ENCODE measurements at places on chromosomes 12 and 14.

DNA sequence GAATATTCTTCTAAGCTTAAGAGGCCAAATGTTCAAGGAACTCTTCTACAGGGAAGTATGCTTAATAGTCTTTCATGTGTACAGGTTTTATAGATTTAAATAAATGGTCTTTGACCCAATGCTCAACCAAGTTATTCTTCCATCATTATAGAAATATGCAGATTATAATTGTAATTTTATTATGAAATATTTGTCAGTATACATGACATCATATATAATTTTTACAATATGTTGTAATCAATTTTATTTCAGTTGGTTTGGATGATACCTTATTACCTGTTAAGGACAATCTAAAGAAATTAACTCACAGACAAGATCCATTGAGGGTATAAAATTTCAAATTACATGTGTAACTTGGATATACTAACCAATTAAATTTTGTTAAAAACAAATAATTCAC, 1278.3 kb downstream of the SLC16A7 start:
- DNase-seq = no peak

GRCh38 chr14:37437490-37437889, 157.6 kb downstream of the FOXA1 start:
- DNase-seq = no peak

DNA sequence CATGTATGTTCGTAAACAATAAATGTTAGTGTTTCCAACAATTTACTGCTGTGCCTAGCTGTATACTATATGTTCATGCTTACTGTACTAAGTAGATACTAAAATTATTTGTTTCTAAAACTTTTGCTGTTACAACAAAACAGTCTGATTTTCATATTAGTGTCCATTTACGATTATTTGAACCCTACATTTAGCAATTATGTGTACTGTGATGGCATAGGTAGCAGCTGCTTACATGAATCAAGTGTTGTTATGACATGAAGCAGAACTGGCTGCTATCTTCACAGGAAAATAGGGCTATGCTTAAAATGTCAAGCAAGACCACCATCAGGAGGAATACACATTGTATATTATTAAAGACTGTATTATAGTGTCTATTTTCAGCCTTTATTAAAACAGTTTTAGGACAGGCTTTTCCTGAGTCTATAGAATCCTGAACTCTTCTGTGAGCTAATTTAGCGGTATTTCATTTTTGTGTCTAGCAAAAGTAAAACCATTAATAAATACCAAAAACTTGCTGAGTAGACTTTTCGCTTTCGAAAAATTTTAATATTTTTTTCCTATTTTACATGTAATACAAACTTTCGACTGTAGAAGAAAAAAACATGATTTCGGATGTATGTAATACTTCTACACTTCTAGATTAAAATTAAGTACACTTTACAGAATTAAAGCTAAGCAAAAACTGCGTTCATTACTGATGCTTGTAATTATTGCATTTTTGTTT, 1.1 kb upstream of the WDR89 start:
- DNase-seq = no peak

DNA sequence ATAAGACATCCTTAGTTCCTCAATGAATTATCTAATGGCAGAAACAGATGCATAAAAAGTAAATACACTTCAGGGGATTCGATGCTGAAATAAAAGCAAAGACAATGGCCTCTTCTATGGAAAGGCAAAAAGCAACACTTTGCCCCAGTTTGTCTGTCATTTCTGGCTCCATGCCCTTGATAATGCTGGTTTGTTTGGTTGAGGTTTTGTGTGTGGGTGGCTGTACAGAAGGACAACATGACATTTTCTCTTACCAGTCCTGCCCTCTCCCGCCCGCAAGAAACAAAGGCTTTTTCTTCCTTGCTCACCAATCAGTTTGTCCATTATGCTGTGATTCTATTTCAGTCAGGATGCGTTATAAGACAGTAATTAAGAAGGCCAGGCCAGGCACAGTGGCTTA, 18.1 kb upstream of the WDR89 start:
- DNase-seq = no peak

DNA sequence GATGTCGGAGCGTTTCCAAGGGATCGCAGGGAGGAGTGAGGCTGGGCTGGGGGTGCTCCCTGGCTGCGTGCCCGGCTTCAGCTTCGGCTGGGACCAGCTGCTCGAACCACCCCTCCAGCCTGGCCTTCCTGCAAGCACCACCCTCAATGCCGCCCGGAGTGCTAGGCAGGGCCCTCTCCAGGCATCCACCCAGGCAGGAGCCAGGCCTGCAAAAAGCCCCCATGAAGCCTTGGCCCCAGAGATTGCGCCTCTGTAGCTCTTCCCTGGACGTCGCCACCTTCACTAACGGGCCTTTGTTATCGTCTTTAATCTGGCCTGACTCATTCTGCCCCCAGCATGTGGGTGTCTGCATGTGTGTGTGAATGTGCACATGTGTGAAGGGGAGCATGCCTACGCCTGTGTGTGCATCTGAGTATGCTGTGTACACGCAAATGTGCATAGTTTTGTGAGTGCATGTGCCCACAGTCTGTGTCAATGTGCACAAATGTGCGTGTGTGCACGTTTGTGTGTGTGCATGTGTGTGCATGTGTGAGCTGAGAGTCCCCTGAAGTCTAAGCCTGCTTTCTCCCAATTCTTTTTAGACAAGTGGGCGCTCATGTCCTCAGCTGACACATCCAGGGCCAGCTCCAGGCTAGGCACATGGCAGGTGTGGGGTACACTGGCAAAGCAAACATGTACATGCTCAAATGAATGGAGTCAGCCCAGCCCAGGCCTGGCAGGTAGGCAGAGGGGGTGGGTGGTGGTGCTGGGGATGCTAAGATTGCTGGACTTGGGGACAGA, 195.4 kb upstream of the C14orf180 start:
- no peak for DNase-seq

DNA sequence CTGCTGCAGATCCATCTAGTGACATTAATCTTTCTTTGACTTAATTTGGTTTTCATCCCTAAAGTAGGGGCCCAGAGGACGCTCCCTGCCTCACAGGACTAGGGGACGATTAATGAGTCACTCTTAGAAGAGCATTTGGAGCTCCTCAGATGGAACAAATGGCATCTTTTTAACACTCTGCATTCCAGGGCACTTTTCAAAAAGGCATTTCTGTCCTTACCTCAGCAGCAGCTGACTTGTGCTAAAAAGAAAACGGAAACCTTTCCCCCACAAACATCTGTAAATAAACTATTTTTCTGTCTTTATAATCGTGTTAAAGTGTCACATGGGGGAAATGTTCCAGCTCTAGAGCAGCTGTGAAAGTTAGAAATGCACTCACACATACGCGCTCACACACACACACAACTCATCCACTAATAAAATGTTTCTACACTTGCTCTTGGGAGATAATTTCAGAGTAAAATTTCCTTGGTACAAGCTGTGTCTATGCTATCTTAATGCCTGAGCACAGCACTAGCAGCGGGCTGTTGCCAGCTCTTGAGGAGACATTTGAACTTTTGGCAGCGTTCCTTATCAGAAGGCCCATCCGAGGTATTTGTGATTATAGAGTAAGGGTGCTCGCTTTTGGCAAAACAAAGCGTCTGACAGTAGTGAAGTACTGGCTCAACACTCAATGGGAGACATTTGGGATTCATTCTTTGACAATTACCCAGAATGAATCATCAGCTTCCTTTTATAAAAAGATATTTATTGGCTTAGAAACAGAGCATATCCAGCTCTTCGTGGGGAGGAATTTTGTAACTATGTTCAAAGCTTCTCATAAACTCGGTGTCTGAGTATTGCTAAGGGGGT, 141.3 kb downstream of the PLXNC1 start:
- no peak for DNase-seq

DNA sequence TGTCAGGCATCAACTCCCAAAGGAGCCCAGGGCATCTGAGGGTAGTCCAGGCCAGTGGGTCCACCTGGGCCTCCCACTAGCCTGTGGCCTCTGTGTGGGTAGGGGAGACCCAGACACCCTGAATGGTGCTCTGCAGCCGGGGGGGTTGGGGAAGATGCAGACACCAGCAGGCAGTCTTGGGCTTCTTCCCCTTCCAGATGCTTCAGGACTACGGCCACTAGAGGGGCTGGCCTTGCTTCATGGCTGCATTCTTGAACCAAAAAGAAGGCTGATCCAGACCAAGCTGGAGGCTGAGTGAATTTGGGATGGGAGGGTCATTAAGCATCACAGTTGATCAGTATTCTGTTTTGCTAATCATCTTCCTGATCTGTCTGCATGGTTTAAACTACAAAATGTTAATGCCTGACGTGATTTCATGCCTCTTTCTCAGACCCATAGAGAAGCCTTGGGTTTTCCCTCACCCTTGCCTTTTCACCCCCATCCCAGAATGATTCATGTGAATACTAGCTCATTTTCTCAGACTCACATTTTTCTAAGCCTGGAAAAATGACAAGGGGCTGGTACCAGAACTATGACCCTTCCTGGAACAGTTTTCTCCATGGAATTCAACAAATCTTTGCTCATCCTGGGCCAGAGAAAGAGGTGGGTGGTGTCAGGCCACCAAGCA, 134.2 kb downstream of the NTF3 start:
- DNase-seq = no peak

All from GM12892 (cell line).